COR-L47 (cell line): ENCODE measurements at places on chromosomes 4 and X.

DNA sequence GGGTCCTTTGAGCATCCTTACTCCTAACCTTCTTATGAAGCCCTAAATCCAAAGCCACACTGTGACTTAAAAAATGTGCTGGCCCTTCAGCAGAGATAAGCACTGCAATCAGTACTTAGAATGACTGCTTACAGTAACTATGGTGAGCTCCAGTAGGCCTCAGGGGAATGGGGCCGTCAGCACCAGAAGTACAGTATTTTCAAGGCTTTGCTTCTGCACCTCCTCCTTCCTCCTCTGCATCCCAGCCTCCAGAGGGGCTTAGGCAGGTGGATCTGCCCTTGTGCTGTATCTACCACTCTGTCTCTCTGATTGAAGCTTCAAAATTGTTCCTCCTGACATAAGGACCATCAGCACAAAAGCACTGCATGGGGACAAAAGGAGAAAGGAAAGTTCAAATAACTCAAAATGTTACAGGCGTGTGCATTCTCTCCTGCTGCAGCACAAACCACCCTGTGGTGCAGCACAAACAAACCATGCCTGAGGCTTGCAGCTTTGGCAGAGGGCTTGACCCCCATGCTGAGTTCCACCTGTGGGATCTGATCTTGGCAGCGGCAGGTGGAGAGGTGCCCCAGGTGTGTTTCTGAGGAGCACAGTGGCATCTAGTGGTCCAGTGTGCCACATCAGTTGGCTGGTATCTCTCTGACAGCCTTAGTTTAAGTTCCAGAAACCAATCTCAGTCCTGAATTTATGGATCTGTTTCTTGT is 164.7 kb downstream of the SOWAHB start:
- DNase-seq: peak; percentile 97

DNA sequence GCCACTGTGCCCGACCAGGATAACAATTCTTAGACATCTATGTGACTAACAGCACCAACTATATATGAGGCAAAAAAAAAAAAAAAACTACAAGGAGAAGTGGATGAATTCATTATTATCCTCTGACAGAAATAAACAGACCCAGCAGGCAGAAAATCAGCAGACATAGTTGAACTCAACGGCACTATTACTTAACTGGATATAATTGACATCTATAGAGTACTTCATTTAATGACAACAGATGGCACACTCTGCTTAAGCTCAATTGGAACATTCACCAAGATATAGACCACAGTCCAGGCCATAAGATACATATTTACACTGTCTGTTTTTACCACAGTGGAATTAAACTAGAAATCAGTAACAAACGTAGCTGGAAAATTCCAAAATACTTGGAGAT is 13.3 kb downstream of the CLDN22 start:
- no peak for DNase-seq

DNA sequence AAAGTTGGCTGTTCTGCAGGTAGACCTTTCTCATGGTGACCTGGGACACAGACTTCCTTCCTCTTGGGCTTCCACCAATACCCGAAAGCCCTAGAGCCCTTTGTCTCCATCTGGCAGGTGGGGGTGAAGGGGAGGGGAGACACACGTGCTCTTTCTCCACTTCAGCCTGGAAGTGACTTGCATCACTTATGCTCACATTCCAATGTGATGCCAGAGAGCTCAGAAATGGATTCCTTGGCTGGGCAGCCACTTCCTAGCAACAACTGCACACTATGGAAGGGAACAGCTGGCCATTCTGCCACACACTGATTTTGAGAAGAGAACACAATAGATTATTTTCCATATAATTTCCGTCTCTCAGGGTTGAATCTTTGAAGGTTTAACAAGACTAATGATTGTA is 36.3 kb downstream of the C4orf51 start:
- no peak for DNase-seq

- DNase-seq: no peak
Measured at GRCh38 chrX:139724626-139725025, 16.7 kb upstream of the MCF2 start.

- DNase-seq: no peak
Measured at GRCh38 chr4:159163521-159163920, 60.6 kb downstream of the RAPGEF2 start.

DNA sequence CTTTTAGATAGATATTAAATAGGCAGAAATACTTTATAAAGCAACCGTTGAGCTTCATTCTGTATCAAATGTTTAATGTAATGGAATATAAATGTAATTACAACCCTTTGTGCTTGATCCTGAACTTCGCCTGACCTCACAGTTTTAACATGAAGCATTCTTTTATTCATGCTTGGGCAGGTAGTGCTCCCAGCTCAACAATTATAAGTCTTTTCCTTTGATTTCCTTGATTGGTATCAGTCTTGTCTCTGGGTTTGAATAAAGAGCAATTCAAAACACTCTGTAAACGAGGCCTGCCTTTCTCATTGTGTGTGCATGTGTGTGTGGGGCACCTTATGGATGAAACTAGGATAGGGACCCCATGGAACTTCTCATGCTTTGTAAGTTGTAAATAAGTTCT is 6.8 kb downstream of the METAP1 start:
- DNase-seq: no peak

- peak; percentile 58 for DNase-seq
Measured at GRCh38 chr4:25863347-25863784, 578 bp upstream of the SEL1L3 start.

DNA sequence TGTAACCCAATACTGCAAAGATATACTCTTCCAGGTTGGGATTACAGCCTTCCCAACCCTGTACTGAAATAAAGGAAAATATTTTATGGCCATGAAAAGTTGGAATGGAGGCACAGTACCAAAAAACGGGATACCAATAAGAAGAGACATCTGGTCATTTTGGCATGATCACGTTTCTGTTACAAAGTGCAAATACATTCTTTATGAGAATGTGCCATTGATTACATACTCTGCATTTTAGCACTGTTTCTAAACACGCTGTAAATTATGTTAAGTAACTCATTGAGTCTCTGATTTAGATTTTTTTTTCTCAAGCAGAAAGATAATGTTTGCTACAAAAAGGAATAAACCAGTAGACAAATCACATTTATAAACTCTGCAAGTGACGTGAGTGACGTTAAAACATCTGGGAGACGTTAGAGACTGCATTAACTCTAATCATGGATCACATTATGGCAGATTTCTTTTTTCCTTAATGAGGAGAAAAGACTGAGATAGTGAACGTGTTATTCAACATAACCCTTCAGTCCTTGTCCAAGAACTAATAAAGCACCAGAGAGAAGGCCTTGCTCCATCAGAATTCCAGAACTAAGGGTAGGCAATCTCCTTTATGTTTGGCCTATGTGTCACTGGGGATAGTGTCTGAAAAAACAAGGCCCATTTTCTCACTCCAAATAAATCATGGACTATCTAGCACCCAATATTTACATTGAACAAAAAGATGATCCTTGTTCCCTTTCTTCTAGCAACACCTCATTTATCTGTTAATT is 31.0 kb downstream of the UNC5C start:
- no peak for DNase-seq

- no peak for DNase-seq
Measured at GRCh38 chrX:73267979-73268378, 53.3 kb upstream of the NAP1L2 start.

GRCh38 chrX:152923599-152923998 is 25.7 kb downstream of the ZNF185 start:
- DNase-seq: no peak

- no peak for DNase-seq
Measured at GRCh38 chrX:129158505-129158904, 364.8 kb downstream of the SMARCA1 start.

DNA sequence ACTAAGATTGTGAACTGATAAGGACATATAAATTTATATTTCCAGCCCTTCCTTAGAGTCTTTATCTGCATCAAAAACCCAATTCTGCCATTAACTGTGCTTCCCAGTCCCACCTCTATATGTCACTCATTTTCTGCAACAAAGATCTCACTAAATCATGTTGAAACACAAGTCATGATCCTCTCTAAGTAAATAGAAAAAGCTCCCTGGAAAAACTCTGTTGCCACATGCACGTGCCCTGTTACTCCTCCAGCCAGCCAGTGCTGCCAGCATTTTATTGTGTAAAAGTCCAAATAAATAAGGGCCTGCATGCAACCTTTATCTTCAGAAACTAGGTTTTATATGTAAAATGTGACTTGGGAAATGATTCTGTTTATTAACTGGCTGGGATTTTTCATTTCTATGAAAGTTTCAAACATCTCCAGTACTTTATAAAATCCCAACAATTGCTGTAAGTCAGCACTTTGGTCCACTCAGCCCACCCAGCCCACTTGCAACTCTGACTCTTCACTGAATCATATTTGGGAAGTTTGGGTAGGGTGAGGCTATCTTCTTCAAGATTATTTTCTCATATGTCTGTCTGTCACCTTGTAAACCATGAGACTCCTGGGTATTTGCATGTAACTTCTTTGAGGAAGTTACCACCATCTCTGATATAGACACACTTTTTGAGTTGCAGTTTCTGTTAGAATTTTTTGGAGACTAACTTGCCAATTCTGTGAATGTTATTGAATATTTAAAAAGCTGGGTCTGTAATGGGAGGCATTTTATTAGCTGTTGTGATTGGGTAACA is 40.0 kb upstream of the SMARCA5 start:
- no peak for DNase-seq

DNA sequence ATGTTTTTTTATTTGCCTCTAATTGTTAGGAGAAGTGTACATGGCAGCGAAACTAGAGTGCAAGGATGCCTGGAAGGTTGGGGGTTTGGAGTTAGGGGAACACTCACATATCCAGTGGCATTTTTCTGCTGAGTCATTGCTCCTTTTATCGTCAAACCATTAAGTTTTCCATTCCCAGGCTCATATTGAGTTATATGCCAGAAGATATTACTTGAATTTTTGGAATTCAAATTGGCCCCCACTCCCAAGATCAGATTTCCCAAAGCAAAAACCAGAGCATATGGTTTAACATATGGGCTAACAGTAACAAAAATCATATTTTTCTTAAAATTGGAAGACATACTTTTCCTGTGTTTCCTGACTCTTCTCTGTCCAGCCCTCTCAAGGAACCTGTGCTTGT is 152.7 kb downstream of the FSTL5 start:
- DNase-seq: no peak

GRCh38 chr4:127780598-127780997 is 1.5 kb upstream of the HSPA4L start:
- DNase-seq: no peak
